CD4-positive, alpha-beta T cell treated with Interleukin-6 at 100 ng/mL for 8 hours (primary cell): ENCODE measurements at places on chromosomes 11 and 22.

- no peak for DNase-seq
These were observed 130.2 kb downstream of the GALNT18 start for GRCh38 chr11:11491589-11491988.

DNA sequence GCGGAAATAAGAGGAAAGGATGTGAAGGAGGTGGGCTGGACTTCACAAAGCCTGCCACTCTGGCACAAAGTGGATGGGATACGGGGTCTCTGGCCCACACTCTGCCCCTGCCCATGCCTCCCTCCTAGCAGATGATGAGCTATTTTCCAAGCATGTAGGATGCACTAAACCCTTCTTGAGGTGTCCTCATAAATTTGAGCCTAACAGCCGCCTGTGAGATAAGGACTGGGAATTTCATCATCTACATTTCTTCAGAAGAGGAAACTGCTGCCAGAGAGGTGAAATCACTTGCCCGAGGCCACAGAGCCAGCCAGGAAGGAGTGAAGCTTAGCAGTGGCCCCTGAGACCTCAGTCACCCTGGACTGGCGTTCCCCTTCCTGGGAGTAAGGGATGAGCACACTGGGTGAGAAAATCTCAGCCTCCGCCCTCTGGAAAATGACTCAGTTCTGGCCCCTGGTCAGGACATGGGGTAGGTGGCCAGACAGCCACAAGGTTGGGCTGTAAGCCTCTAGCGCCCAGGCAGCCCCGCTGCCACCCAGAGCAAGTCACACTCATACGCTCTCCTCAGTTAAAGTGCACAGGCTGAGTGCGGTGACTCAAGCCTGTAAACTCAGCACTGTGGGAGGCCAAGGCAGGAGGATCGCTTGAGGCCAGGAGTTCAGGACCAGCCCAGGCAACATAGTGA, 27.9 kb downstream of the MB start:
- DNase-seq: no peak

GRCh38 chr11:91243051-91243450, 981.6 kb upstream of the FAT3 start:
- no peak for DNase-seq

GRCh38 chr11:36617543-36618362, 19.7 kb upstream of the RAG2 start:
- no peak for DNase-seq
